ENCODE measurements at places on chromosomes 7 and 10. TPM values are rescaled to one million over a fixed set of nuclear protein-coding genes. Genes with fewer than 3 reads are reported as not detected.

SCD gene
- polyA plus RNA-seq, result 4.5 TPM

ZNF248 gene
- polyA plus RNA-seq, result 0.53 TPM

- no peak for DNase-seq
- no peaks in the 10 kb centered on the region for H3K27me3 ChIP-seq
- H3K27ac ChIP-seq, result peak overlapping the region; percentile 9
- no peaks in the 10 kb centered on the region for H3K36me3 ChIP-seq
- no peak overlapping the region for H3K4me3 ChIP-seq
These were observed 169.2 kb downstream of the ZNF438 start for GRCh38 chr10:30862486-30862885.

DNA sequence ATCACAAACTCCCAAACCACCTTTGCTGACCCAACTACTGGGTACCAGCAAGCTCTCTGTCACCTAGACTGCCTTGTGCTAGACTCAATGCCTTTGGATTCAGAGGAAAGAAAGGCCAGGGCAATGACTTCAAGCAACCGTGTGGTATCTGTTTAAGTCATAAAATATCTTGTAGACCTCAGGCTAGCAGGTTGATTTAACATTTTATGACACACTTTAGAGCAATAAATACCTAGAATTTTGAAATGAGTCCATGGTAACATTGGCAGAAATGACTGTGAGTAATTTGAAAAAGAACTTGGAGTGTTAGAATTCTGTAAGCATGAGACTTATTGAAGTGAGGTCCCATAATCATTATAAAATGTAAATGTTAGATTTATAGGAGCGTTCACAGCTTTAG, 87.2 kb downstream of the TWIST1 start:
- no peaks in the 10 kb centered on the region for H3K36me3 ChIP-seq
- no peaks in the 10 kb centered on the region for H3K4me1 ChIP-seq
- no peak for DNase-seq
- H3K4me3 ChIP-seq, result no peak overlapping the region
- H3K27me3 ChIP-seq, result no peaks in the 10 kb centered on the region

Measured in immature natural killer cell (primary cell).